ENCODE measurements at places on chromosomes 2 and 18. TPM values are rescaled to one million over a fixed set of nuclear protein-coding genes. Genes with fewer than 3 reads are reported as not detected.

SLC16A14 gene
- 0.34 TPM for polyA plus RNA-seq

DNA sequence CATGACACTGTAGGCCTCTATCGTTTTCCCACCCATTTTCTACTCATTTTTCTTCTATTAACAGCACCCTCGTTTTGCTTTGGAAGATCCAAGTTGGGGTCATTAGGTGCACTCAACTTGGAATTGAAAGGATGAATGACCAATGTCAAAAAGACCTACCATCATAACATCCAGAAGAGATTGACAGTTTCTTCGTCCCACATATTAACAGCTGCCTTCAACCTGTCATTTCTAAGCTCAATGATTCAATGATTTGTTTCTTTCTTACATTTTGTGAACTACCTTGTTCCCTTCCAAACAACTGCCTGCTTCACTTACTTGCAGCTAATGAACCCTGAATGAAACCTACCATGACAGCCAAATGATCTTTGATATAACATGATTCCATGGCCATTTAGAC lies 224.0 kb upstream of the KCNH7 start:
- no peak for DNase-seq

DNA sequence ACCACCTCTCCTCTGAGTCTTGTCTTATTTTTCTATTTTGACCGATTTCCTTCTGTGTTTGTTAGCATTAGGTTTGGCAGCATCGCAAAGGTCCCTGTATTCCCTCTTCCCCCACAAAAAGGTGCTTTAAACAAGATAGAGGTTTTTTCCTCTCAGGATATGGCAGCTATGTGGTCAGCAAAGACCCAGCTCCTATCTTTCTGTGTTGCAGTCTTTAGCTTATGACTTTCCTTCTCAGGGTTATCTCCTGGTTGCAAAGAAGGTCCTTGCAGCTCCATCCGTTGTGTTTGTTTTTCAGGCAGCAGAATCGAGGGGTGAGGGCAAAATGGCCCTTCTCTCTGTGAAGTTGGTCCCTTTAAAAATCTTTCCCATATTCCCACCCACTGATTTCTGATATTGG lies 38.4 kb downstream of the GALNT1 start:
- DNase-seq, result no peak

COL3A1 gene
- polyA plus RNA-seq, result 9.4 TPM

C2orf78 gene
- not detected for polyA plus RNA-seq

HOXD12 gene
- not detected for polyA plus RNA-seq

All from psoas muscle (tissue), 8 donors.